Femur (tissue), 1 donor: ENCODE measurements at places on chromosomes 3 and 15.

DNA sequence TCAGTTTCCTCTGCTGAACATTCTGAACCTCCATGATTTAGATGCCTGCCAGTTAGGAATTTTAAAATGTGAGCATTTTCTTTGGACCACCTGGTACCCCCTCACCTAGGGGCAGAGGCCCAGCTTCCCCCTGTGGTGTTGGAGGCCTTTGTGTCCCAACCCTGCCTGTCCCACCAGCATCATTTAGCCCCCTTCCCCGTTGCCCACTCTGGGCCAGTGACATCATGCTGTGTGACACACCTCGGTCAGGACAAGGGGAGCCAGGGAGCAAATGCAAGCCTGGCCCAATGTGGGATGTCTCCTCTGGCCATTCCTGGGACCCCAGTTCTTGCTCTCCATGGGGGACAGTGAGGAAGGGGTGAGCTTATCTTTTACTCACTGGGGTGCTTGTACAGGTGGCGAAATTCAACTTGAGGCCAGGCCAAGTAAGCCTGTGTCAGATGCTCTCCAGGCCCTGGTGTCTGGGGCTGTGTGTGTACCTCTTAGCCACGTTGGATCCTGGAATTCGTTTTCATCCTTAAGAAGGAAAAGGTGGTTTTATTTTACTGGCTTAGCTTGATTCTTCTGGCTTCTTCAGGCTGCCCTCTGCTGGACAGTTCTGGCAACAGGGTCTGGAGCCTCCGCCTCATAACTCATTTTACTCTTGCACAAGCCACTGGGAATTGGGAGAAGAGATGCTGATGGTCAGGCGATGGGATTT is 49.7 kb upstream of the MYZAP start:
- DNase-seq, result peak; percentile 73

GRCh38 chr3:77513542-77513941 is 473.6 kb downstream of the ROBO2 start:
- no peak for DNase-seq

- no peak for DNase-seq
Measured at GRCh38 chr3:44722103-44722401, 7.4 kb upstream of the ZNF501 start.

- no peak for DNase-seq
Measured at GRCh38 chr15:68712886-68713285, 107.8 kb downstream of the ANP32A start.

GRCh38 chr15:38793206-38793810 is 228.7 kb upstream of the RASGRP1 start:
- DNase-seq, result peak; percentile 39

DNA sequence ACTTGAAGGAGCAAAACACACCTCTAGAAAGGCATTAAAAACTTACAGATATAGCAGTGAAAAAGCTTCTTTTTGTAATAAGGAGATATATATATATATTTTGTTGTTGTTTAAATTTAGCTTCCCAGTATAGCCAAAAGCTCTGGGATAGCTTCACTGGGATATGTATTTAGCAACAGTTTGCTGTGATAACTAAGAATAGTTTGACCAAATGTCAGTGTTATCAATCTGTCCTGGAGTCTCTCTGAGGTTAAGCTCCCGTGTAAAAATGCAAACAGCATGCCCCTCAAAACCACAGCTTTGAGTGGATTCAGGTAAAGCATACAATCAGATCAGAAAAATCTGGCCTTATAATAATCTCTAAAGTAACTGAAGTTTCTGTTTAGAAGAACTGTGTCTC is 2.9 kb downstream of the CADPS start:
- DNase-seq, result no peak

GRCh38 chr3:40336101-40336500 is 26.6 kb downstream of the EIF1B start:
- DNase-seq, result no peak

DNA sequence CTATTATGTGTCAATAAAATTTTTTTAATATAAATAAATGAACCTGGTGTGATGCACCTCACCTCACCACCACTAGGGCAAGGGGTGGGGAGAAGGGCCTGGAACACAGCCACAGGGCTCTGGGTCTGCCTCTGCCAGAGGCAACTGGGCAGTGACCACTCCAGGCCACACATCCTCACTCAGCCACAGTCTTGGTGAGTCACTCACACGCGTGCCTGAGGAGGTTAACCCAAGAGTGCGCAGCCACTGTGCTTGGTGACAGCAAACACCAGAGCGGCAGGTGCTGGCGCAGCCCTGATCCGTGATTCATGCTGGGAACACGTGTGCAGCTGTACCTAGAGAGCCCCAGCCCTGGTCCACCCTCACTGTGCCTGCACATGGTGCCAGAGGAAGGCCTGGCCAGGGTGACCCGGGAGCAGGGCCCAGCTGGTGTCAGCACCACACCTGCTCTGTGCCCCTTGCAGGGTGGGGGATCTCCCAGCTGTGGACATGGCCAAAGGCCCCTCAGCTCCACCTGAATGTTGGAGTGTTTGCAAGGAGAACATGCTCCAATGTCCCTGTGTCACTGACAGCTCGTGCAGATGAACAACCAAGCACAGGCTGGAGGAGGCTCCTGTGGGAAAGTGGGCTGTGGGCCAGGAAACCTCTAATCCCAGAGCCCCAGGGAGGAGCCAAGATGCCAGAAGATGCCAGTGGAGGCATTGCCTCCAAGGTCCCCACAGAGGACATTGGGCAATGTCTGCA is 2.1 kb downstream of the SLC41A3 start:
- DNase-seq, result no peak

GRCh38 chr15:25501828-25502446 is 63.1 kb upstream of the UBE3A start:
- DNase-seq, result no peak

DNA sequence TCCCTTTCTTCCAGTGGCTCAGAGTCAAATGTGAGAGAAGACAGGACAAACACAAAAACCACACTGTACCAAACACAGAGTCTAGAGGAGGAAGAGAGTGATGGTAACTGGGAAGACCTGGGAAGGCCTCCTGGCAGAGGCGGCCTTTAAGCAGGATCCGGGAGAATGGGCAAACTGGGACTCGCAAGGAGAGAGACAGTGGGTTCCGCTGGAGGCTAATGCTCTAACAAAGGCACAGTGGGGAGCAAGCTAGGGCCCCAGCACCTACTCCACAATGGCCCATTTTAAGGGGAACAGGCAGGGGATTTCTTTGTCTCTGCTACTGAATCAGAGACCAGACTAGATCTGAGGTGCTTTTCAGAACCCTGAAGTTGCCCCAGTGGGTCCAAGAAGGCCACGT is 81.4 kb upstream of the HES1 start:
- no peak for DNase-seq

DNA sequence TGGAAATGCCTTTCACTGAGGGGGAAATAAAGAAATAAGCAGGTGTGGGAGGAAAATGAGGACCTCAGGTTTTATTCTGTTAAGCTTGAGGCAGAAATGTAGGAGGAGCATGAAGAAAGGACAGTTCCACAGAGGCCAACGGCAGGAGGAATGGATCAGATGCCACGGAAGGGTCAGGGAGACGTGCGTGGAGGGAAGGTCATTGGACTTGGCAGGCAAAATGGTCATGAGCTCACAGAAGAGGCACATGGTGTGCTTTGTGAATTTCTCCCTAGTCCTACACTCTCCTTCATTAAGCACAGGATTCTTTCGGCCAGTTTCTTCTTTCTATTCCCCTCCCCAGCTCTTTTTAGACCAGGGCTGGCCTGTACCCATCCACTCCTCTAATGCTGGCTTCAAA is 32.5 kb upstream of the THSD4 start:
- no peak for DNase-seq

DNA sequence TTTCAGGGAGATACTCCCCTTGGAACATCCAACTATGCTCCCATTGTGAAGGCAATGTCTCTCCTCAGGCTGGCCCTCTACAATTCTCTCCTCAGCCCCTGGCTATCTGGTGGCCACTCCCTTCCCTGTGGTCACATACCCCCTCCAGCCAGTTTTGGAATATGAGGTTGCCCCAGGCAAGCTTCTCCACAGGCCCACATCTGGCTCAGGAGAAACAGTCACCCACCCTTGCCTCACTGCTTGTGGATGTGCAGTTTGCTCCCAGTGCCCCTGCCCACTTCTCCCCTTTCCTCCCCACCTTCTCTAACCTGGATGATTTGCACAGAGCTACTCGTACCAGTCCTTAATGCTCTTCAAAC is 15.7 kb upstream of the TIPARP start:
- DNase-seq, result no peak

DNA sequence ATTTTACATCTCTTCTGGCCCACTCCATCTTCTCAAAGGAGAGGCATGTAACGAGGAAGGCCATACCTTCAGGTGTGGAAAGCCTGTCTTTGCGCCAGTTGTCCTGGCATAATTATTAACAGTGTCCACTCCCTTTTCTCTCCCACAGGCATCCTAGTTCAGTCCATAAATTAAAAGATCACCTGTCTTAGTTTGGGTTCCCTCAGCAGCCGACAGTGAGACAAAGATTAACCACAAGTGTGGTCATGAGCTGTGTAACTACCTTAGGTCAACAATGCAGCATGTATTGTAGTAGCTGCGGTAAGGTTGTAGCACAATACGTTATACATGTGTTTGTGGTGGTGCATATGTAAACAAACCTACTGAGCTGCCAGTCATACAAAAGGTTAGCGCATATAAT is 103.3 kb upstream of the GALNT15 start:
- DNase-seq, result no peak

GRCh38 chr3:6105187-6105586 is 755.7 kb upstream of the GRM7 start:
- DNase-seq, result no peak

DNA sequence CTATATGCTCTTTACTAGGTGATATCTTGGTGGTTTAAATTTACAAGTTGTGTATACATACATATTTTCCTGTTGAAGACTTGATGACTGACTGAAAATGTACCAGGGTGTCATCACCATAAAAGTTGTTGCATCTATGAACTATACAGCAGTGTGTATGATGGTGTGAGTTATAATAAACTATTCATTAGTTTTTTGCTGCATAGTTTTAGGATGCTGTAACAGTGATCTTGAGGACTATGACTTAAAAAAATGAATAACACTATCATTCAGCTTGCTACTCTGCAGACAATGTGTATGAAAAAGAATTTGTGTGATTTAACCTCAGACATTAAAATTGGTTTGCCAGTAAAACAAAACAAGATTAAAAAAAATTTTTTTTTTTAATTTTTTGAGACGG is 49.0 kb downstream of the UBE2E2 start:
- DNase-seq, result no peak

- DNase-seq, result no peak
Measured at GRCh38 chr3:146536681-146537080, 7.7 kb downstream of the PLSCR1 start.

GRCh38 chr15:99406716-99407487 is 155.6 kb downstream of the LRRC28 start:
- DNase-seq, result no peak

- DNase-seq, result no peak
Measured at GRCh38 chr3:194464692-194465091, 22.1 kb downstream of the ATP13A3 start.

DNA sequence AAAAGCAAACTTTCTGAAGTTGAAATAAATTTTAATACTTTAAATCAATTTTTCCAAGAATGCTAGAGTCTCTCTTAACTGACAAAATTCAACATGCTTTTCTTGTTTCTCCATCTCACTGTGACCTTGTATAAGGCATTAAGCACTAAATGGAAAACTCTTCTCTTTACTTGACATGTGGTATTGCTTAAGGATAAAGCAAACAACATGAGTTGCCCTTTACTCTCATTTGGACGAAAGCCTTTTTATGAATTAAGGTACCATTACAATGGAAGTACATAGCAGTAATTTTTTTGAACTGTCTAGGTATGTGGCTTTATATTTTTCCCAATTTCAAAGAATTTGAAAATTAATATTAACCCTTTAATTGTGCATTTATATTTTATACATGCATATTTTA is 1.4 kb downstream of the STRIT1 start:
- DNase-seq, result no peak

DNA sequence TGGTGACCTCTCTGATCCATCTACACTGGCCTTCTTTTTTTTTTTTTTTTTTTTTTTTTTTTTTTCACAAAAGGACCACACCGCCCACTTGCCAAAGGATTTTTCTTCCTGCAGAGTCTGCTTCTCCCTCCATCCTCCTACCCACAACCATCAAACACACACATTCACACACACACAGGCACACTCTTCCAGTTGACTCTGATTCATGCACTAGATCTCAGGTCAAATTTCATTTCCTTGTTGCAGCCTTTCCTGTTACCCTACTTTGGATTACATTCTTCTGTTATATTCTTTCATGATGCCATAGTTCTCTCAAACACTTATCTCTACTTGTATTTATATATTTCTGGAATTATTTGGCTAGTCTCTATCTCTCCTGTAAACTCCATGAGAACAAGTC is 133.9 kb downstream of the STAC start:
- no peak for DNase-seq

- DNase-seq, result no peak
Measured at GRCh38 chr3:99384596-99384995, 253.8 kb upstream of the COL8A1 start.

DNA sequence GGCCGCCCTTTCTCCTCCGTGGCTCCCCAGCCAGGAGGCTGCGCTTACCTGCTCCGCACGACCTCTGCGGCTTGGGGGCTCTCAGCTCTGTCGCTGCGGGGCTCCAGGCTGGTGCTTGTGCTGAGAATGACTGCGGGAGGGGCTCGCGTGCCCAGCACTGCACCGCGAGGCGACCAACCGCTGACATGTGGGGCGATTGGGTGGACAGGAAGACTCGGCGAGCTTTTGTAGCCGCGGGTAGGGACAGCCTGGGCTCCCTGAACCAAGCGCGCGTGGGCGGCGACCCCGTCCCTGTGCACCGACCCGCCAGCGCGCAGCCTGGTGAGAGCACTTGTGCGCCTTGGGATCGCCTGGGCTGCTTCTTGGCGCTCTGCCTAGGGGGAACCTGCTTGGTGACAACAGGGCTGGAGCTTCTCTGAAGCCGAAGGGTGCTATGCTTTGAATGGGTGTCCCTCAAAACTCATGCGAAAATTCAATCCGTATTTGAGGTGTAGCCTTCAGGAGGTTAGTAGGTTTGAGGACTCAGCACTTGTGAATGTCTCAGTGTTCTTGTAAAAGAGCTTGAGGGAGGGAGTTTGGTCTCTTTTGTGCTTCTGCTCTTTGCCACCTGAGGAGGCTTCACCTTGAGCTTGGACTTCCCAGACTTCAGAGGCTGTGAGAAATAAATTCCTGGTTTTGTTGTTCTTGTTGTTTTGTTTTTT is 50.4 kb downstream of the IL12A start:
- peak; percentile 30 for DNase-seq

GRCh38 chr3:1275495-1275894 is 182.7 kb downstream of the CNTN6 start:
- DNase-seq, result no peak

- no peak for DNase-seq
Measured at GRCh38 chr3:97957617-97958311, 14.5 kb downstream of the RIOX2 start.

DNA sequence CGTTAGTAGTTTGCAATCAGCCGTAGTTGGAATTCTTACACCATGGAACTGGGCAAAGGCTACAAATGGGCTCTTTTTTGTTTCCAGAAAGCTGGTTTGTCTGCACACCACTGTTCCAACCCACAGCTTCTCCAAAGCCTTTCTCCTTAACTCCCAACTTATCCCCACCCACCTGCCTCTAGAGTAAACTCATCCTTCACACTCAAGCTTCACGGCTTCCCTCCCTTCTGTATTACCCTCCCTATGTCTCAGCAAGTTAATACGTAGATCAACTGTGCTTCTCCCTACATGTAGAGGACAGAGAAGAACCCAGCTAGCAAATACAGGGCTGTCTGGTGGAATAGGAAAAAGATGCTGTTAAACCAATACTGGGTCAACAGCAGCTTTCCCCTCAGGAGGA is 363.0 kb upstream of the IL12A start:
- no peak for DNase-seq
